ENCODE measurements at places on chromosomes 3 and 15. TPM values are rescaled to one million over a fixed set of nuclear protein-coding genes. Genes with fewer than 3 reads are reported as not detected.

VPS33B gene
- 9.5 TPM for total RNA-seq

TM2D3 gene
- 35.5 TPM for total RNA-seq

PAQR5 gene
- 3.0 TPM for total RNA-seq

CATSPER2 gene
- 0.78 TPM for total RNA-seq

FOXB1 gene
- not detected for total RNA-seq

IL17RB gene
- 0.52 TPM for total RNA-seq

SCN5A gene
- 0.42 TPM for total RNA-seq
